ENCODE measurements at places on chromosomes 3 and 15. TPM values are rescaled to one million over a fixed set of nuclear protein-coding genes. Genes with fewer than 3 reads are reported as not detected.

The TICRR gene
- total RNA-seq: 4.7 TPM

The GPR27 gene
- 0.15 TPM for total RNA-seq

The SLC28A1 gene
- total RNA-seq: not detected

The TMEM108 gene
- total RNA-seq: 1.1 TPM

The WDR93 gene
- 0.15 TPM for total RNA-seq

The CLDN18 gene
- total RNA-seq: not detected

The DGKG gene
- 11.7 TPM for total RNA-seq

The GPR149 gene
- total RNA-seq: not detected

The GABRR3 gene
- not detected for total RNA-seq

The TRPC1 gene
- 24.0 TPM for total RNA-seq

The SEC22C gene
- total RNA-seq: 97.9 TPM

The RFC4 gene
- 25.8 TPM for total RNA-seq

The COLQ gene
- 1.8 TPM for total RNA-seq

The SNRK gene
- 41.1 TPM for total RNA-seq

Data from melanocyte of skin (primary cell).